T-helper 2 cell treated with Interferon-gamma antibody and Interleukin-4, amounts not matched to agents 5 μg/mL and 100 μg/mL, for 36 hours (primary cell): ENCODE measurements at places on chromosomes 2 and 18.

DNA sequence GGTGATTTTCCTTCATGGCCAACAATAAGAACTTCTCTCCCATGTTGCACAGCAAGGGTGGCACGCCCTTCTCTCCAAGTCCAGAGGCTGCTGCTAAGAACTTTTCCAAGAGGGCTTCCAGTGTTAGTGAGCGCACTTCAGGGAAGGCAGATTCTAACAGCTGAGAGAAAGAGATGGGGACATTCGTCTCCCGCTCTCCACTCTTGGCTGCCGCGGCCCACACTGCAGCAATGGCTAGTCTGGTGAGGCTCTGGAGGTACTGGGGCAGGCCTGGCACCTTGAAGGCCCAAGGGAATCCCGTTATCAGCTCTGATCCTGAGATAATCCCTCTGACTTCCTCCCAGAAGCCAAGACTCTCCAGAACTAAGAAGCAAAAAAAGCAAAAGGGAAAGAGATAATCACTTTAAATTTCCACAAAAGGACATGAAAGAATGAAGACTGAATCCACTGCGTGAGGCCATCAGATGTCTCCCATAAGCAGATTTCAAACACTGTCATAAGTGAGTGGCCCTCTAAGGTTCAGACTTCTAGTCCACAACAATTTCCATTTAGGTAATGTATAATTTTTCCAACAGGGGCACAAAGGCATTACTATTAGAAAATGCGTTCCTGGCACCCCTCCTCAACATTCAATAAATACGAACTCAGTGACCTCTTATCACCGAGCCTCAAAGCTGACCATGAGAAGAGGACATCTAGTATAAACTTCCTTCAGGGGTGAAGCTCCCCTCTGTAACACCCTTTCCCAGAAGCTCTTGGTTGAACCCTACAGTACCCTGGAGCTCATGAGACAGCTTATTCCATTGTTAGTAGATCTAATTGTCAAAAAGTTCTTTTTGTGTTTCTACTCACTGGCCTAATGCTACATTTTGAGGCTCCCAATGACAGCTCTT, 66.7 kb upstream of the ZFP36L2 start:
- DNase-seq = no peak

DNA sequence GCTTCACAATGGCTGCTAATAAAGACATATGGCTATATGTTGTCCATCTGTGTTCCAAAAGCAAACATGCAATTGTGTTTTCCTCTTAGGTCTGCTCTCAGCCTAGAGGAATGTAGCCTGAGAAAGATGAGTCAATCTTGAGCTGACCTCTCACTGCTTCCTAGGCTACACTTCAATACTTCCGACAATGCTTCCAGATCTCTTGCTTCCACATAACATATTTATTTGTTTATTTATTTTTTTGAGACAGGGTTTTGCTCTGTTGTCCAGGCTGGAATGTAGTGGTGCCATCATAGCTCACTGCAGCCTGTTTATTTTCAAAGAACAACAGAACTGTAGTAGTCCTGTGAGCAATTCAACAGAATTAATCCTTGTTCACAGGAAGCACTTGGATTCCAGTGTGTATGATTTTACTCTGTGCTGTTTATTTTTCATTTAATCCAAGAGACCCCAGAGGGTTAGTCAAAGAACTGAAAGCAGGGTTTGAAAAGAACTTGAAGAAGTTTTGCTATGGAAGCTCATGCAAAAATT, 437.9 kb downstream of the TXNL1 start:
- no peak for DNase-seq

DNA sequence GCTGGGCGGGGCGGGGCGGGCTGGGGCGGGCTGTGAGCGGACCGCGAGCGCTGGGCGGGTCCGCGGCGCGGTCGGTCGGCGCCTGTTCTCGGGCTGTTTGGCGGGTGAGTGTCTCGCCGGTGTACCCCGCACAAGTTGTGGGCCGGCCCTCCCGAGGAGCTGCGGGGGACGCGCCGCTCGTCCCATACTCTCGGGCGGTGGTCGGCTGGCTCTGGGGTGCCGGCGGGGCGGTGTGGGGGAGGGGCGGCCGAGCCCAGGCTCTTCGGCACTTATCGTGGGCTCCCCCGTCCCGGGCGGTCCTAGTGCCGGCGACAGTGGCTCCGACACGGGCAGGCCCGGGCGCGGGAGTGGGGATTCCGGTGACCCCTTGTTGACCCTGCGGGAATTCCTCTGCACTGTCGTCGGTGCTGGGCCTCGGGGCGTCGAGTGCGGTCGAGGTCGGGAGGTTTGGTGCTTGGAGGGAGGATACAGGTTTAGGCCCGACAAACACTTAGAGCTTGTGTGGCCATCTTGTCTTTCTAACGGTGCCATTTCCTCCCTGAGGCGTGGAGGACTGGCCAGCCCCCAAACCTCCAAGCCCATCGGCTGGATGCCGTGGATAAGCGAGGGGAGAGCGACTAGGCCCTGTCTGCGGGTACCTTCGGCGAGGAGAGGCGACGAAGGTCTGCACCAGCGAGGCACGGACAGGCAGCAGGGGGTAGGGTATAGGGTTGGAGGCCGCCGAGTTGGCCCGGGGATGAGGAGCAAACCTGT, at the start of gene SEPTIN2:
TSS of gene SEPTIN2 (plus strand) at position 47 of the 753 bp plus-strand sequence. CDS start 8,308 bp downstream, outside the sequence.
- DNase-seq = peak; percentile 77

GRCh38 chr2:208406474-208407451, at the start of gene PTH2R:
PTH2R (plus strand) TSS chr2:208406792; CDS start chr2:208407044, 252 bp downstream.
- no peak for DNase-seq

GRCh38 chr18:61129001-61129400, 204.2 kb upstream of the CDH20 start:
- DNase-seq = no peak

GRCh38 chr18:74806700-74807416, 209.2 kb downstream of the ZNF407 start:
- no peak for DNase-seq

DNA sequence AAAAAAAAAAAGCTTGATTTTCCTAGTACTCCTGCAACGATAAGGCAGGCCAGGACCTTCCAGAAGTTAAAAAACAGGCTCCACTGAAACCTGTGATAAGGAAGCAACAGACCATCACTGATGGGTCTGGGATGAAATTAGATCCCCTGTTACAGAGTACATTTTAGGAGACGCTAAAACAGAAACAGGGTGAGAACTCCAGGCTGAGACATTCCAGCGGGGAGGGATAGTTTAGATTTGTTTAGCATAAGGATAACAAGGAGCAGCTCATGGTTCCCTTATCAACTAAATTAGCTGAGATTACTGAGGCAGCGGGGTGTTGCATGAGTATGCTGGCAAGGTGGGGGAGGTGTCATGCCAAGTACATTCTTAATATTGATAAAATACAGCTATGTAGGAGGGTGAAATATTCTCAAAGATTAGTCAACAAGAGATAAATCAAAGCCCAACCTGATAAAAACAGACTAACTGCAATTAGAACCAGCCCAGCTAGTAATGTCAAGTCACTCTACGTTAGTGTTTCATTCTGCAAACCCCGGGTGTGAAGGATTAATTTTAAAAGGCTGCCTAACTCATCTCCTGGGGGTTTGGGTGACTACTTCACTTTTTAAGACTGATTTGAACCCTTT, 75.0 kb upstream of the BZW1 start:
- DNase-seq = no peak

GRCh38 chr2:234795272-234795920, 156.4 kb upstream of the SH3BP4 start:
- no peak for DNase-seq

DNA sequence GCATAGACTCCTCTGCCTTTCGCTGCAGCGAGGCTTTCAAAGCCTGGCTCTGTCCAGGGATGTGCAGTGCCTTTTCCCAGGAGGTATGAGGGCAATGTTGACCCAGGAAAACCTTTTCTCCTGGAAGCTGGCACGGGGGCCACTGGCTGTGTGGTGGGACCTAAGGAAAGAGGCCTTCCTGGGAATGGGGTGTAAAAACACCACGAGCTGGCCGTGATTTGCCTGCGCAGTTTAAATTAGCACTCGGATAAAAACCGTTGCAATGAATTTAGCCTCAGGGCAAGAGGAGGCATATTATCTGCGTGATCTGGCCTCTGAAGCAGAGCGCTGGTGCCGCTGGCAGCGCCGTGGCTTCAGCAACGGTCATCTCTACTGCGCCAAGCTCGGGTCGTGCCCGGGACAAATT, 3.0 kb downstream of the OSR1 start:
- DNase-seq = no peak

- DNase-seq = no peak
Observed at GRCh38 chr2:145220496-145220895, 700.6 kb upstream of the ZEB2 start.

DNA sequence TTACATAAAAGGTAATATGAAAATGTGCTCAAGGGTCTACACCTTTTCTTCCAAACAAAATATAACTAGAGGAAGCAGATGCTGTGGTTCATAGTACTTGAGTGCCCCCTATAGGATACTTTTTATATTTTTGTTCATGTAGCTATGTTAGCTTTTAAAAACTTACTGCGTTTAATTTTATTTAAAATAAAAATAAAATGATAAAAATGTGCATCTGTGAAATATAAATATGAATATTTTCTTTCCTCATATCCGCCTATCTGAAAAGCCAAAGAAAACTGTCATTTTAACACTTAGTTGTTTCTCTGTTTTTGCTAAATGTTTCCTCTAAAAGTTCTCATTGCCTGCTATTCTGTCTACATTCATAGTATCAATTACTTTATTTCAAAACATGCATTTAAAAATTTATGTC, 9.6 kb upstream of the LRP1B start:
- no peak for DNase-seq

DNA sequence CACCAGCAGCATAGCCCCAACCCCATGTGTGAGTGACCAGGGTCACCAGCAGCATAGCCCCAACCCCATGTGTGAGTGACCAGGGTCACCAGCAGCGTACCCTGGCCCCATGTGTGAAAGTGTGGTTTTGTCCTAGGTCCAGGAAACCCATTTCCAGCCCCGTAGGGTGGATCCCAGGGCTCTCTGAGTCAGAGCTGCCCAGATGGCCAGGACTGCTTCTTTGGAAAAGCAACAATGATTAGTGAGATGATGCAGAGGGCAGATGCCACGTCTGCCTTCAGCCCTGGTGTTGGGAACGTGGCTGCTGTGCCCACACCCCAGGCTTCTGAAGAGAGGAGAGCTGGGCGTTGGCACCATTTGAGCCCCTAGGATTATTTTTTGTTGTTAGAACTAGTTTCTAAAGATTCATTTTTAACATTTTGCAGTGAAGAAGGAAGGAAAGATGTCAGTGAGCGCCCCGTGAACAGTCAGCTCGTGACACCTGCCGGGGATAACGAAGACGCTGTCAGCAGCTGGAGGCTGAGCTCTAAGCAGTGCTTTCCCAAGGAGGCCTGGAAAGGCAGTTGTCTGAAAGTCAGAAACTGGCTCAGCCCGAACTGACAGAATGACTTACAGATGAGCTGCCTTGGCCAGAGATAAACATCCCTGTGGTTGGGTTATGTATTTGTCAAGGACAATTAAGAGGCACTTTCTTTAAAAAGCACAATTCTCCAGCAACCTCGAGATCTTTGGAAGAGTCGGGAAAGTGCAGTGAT, 32.1 kb upstream of the KCNG2 start:
- no peak for DNase-seq

GRCh38 chr18:59502274-59503175, 143.5 kb upstream of the LMAN1 start:
- no peak for DNase-seq

GRCh38 chr2:233036162-233036838, 3.8 kb downstream of the NEU2 start:
- DNase-seq = no peak

DNA sequence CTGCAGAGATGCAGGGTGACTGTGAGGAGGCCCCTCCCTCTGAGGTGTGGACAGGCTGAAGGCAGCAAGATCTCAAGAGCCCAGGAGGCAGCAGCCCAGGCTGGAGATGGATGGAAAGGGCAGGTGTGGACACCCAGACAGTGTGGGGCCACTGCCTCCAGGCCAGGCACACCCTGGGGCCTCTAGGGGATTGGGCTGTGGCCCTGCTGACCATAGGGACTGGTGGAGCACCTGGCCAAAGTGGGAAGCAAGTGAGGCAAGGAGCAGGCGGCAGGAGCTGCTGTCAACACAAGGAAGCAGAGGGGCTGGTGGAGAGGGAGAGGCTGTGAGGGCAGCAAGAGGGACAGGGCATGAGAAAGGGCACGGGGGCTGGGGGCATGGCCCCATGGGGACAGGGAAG, 10.8 kb downstream of the SNED1 start:
- DNase-seq = no peak

- DNase-seq = no peak
Observed at GRCh38 chr2:182818501-182818900, 47.9 kb downstream of the FRZB start.

DNA sequence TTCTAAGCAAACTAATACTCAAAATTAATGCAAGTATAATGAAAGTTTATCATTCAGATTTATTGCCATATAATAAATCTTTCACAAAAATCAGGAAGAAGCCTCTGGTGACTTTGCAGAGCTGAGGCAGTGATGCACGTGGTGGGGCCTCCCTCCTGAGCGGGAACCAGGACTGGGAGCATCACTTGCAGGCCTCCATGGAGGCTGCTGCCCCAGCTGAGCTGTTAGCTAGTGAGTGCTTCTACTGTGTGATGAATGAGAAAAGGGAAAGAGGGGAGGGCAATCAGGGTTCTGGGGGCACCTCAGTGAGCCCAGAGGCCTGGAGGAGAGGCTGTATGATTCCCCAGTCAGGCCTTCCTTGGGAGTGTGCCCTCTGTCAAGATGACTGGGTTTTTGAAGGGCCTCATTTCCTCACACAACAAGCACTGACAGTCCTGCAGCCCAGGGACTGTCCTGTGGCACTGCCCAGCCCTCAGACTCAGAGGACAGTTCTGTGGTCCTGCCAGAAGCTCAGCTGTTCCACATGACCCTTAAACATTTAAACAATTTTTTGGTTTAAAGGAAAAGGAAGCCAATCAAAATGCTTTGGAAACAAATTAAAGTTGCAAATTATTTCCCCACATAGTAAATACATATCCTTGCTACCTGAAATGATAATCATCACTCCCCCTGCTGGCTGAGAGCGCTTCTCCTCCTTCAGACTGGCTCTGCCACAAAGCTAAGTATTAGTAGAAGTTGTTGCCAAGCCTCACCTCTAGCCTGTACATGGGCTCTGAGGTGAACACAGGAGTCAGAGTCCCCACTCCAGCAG, 90.9 kb upstream of the SMAD7 start:
- DNase-seq = no peak

DNA sequence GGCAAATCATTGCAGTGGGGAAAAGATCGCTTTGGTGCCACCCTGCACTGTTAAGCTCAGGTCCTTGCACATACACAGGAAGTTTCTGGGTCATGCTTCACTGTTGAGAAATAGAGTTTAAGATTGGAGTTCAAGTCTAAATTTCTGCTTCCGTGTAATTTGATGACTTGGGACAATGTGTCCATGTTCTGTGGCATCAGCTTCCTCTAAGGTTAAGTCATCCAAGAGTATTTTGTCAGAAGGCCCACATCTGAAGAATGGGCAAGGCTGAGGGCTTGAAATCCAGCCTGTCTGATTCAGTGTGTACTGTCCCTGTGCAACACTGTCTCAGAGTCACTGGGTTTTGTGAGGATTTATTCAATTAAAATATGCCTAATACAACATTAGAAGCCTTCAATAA, 880.7 kb downstream of the SUCLG1 start:
- no peak for DNase-seq

- no peak for DNase-seq
Observed at GRCh38 chr18:59549503-59550173, 147.6 kb downstream of the CCBE1 start.

- DNase-seq = no peak
Observed at GRCh38 chr18:44730803-44731529, 50.3 kb downstream of the SETBP1 start.
